Activated T-cell treated with anti-CD3 and anti-CD28 coated beads for 24 hours (primary cell): ENCODE measurements at places on chromosomes 3 and 15.
A peak's percentile ranks its signal among the peaks of the same experiment; 100 is the strongest.

DNA sequence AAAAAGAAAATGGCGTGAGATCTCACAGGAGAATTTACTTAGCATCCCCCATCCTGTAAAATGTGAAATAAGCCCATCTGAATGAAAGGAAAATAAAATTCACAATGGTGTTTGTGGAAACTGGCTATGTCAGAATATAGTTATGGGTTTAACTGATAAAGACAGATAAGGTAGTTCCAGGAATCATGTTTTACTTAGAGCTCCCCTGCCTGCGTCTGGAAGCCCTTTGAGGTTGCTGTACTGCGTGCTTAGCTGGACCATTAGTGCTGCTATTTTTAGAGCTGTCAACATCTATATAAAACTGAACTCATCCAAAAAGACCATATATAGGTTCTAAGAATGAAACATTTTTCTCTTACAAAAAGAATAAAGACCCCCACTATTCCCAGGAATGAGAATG lies 130.8 kb downstream of the LSAMP start:
- DNase-seq = no peak

DNA sequence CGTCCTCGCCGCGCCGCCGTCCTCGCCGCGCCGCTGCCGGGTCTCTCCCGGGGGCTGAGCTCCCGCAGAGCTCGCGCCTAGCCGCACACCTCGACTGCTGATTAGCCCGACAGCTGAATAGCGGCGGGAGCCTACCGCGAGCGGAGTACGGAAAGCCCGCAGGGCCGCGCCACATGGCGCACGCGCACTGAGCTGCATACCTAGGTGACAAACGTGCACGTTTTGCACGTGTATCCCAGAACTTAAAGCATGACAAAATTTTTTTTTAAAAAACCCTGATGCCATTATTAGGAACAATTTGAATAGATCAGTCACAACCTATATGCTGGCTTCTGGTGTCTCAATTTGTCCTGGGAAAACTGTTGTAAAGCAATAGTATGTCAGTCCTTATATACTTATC lies at the start of gene GOLGA8A:
Gene GOLGA8A, minus strand, starts transcription at position 122 of the 400 bp plus-strand sequence. CDS start 48,117 bp downstream, outside the sequence.
- DNase-seq = peak; percentile 76

DNA sequence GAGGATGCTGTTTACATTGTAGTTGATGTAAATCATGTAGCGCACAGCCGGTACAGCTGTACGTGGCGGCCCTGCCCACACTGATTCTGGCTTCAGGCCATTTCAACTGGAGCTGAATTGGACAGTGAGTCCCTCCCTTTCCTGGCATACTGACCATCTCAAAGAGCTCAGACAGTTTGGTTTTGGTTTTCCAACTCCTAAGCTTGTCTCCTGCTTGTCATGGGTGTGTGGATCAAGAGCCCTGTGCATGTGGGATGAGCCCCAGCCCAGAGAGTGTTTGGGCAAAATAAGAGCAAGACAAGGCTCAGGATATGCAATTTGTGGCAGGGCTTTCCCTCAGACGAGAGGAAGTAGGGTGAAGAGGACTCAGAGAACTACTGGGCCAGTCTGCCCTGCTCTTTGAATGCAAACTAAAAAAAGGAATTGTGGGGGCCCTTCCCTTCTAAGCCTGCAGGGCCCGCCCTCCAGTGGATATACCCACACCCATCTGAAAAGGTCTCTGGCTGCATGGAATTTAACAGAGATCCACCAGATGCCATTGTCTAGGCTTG lies 13.3 kb downstream of the ITGA11 start:
- no peak for DNase-seq

DNA sequence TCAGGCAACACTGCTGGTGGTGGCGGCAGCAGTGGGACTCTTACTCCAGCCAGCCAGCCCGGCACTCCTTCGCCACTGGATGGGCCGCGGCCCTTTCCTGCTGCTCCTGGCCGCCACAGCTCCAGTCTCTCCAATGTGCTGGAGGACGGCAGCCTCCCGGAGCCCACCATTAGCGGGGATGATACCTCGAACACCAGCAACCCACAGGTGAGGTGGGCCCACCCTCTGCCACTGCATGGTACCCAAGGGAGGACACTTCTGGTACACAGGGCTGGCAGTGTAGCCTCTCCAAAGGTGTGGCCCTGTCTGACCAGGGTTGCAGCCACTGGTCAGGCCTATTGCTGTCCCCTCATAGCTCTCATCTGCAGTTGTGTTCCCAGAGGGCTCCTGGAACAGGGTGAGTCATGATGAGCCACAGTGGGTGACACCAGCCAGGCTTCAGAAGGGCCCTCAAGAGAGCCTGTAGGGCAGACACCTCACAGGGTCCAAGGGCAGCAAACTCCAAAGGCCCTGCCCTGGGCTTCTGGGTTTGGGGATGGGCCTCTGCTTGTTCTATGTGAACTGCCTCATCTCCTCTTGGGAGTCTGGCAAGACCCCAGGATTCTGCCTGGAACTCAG lies 20.8 kb downstream of the NBEAL2 start:
- DNase-seq = no peak

GRCh38 chr15:29747837-29748417 lies 74.3 kb downstream of the TJP1 start:
- DNase-seq = no peak

DNA sequence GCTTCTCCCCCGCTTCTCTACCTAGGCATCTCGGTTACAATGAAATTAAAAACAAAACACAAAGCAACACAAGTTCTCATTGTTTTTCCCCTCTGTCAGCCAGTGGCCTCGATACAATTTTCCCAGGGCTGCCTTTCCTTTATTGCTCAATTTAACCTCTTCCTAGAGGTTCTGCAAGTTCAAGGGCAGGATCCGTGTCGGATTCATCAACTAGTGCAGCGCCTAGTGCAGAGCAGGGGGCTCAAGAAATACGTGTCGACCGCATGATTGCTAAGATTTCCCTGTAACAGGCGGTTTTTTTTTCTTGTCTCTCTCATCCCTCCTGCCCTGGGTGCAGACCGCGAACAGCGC lies 1.4 kb upstream of the BHLHE40 start:
- peak; percentile 39 for DNase-seq

- no peak for DNase-seq
These were observed 74.4 kb downstream of the THSD4 start for GRCh38 chr15:71189718-71190117.

- DNase-seq = no peak
These were observed 1.9 kb upstream of the LOXL1 start for GRCh38 chr15:73924171-73924921.

DNA sequence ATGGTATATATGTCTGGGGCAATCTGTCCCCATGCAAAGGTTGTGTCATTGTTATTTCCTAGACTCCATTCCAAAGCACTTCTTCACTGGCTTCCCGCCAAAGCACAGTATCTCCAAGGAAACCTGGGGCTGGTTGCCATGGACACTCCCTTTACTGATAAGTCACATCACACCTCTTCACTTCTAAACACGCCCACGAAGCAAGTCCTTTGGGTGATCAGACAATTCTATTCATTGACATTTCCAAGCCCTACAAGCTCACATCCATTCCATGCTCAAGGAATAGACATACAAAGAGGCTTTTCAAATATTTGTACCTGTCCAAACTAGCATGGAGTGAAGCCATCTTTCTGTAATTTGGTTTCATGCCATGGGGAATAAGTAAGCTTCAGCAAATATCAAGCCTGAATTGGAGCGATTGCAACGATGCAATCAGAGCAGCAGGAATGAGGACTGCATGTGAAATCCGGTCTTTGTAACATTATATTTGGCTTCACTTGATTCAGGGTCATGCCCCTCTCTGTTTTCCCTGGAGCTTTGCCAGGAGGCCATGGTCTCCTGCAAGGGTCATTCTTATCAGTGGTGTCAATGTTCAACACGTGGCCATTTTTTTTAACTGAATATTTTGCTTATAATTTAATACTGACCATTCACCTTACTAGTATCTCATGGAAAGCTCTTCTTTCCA lies 201.6 kb upstream of the TMC3 start:
- no peak for DNase-seq

- DNase-seq = no peak
These were observed 293.3 kb downstream of the C3orf38 start for GRCh38 chr3:88443066-88443465.

GRCh38 chr3:141246958-141247301 lies 15.3 kb downstream of the PXYLP1 start:
- DNase-seq = no peak

DNA sequence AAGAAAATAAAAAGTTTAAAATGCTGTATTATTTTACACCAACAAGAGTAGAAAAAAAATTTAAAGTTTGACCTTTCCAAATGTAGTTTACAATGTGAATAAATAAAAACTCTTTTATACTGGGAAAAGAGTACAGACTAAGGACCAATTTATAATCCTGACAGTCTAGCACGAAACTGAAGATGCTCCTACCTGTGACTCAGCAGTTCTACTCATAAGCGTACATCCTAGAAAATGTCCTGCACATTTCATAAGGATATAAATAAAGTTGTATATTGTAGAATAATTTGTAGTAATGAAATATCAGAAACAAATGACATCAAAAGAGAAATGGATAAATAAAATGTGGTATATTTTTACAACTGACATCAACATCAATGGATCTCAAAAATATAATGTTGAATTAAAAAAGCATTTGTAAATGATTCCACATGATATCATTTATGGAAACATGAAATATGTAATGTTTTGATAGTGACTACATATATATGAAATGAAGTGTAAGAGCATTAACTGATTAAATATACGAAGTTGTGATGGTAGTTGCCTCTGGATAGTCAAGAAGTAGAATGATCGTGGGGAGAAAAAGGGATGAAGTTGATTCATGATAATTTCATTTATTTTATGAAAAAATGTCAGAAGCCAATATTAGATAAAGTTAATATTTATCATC lies 161.3 kb upstream of the CBLB start:
- DNase-seq = no peak

DNA sequence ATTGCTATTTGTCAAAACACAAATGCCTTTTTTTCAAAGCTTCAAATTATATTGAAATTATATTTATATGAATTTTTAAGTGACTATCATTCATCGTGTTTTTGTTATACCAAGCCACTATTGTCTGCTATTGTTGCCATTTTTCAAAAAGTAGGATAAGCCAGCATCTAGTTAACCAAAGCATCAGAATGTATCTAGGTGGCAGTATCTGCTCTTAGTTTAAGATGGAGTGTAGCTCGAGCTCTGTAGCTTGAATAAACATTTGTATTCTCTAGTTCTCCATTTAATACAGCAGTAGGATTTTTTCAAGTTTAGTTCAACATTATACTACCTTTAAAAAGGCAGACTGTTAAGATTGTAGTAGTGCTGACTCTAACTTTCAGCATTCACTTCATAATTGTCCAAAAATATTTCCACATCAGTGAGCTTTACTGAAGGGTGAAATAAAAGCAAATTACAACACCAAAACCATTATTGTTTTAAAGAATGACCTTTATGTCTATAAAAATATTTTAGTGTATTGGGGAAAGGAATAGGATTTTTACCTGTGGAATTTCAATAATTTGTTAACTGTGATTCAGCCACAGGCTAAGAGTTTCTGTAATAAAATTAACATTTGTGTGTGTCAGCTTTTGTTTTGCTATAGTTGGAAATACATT lies 19.6 kb upstream of the C15orf61 start:
- no peak for DNase-seq

GRCh38 chr3:20104167-20104661 lies 64.0 kb downstream of the KAT2B start:
- peak; percentile 30 for DNase-seq

DNA sequence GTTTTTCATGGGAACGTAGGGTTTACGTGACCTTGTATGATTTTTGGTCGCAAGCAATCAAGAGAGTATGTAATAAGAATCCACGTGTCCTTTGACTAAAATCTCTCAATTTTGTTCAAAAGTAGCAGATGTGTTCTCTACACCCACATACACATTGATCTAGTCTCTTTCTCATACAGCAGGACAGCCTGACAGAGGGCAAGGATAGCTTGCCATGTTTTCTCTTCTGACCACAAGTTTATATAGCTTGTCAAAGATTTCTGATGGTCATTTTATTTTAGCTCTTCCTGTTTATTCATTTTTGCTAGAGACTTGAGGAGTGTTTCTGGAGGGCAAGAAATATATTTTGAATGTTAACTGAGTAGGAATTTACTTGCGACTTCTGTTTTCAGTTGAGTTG lies 570.2 kb upstream of the ALCAM start:
- DNase-seq = no peak

- DNase-seq = no peak
These were observed 284.1 kb upstream of the STT3B start for GRCh38 chr3:31248563-31248992.

GRCh38 chr3:196688349-196688748 lies 23.7 kb downstream of the CEP19 start:
- DNase-seq = no peak

GRCh38 chr15:43274136-43274535 lies 7.4 kb upstream of the TGM5 start:
- DNase-seq = no peak

GRCh38 chr3:188722963-188723362 lies 448.8 kb upstream of the TPRG1 start:
- DNase-seq = no peak

DNA sequence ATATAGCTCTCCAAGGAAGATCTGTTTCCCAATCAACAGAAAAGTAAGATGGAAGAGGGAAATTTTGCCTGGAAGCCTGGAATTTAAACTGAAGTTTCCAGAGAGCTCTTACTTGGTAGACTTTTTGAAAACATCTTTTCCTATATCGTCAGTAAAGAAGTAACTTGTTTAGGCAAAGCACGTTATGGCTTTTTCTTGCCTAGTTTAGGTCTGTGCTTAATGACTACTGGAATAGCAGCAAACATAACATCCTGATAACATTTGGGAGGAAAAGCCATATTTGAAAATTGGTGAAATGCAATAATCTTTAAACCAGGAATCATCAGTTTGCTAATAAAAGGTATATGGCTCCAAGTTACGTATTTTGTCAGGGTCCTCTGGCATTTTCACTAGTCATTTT lies 160.4 kb upstream of the CGNL1 start:
- DNase-seq = no peak

GRCh38 chr3:108441071-108441507 lies 69.3 kb downstream of the MYH15 start:
- no peak for DNase-seq

DNA sequence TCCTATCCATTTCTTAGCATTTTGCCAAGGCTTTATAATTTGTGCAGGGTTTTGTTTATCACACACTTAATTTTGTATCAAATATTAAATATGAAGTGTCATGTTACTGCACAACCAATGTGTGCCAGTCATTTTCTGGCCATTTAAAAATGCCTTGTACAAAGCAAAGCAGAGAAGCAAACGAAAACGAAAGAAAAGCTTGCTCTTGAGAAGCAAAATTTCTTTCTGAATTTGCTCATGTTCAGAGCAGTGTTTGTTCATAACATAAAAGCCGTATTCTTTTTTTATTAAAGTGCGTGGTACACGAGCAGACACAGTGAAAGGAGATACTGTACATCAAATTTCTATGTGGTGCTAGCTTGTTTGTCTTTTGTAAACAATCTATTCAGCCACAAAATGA lies 792.6 kb downstream of the NAALADL2 start:
- no peak for DNase-seq

- no peak for DNase-seq
These were observed 365.0 kb downstream of the LPP start for GRCh38 chr3:188518835-188519452.

GRCh38 chr3:126097801-126098200 lies 13.9 kb upstream of the SLC41A3 start:
- no peak for DNase-seq
